NCI-H2171 (cell line): ENCODE measurements at places on chromosomes 12 and 14.
A peak's percentile ranks its signal among the peaks of the same experiment; 100 is the strongest.

GRCh38 chr12:118528625-118529024 is 152.3 kb downstream of the SUDS3 start:
- DNase-seq: no peak

GRCh38 chr12:62597253-62597652 is 130.6 kb downstream of the MON2 start:
- DNase-seq: no peak

- peak; percentile 93 for DNase-seq
These were observed 21.1 kb downstream of the PLEKHG3 start for GRCh38 chr14:64725261-64725815.

GRCh38 chr12:93578221-93578620 is 5.7 kb downstream of the SOCS2 start:
- no peak for DNase-seq

DNA sequence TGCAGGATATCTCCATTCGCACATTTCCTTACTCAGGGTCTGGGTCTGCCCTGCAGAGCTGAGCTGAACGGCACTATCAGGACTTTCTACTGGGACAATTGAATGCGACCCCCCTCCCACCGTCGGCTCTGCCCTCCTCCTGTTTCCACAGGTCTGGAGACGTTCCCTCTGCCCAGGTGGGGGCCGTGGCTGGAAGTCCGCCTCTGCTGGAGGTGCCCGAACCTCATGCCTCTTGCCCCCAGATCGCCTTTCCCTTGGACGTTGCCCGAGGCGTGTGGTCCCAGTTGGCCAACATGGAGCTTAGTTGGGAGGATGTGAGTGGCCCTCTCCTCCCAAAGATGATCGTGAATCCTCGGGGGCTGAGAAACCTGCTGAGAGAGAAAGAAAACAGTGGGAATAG is 21.2 kb upstream of the KLC1 start:
- DNase-seq: no peak

DNA sequence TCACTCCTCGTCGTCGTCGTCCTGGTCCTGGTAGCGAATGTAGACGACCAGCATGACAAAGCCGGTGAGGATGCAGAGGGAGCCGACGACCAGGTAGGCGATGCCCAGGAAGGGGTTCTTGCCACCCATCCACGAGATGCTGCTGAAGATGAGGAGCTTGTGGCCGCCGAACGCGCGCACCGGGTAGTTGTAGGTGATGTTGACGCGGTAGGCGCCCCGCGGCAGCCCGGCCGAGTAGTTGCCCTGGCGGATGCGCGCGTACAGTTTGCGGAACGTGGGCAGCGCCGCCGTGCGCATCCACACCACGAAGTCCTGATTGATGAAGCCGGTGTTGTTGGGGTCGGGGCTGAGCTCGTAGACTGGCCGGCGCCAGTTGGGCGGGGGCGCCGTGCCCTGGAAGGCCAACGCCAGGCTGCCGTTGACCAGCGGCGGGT is 1.0 kb downstream of the TMEM30B start:
- no peak for DNase-seq

- no peak for DNase-seq
These were observed 59.1 kb upstream of the MED13L start for GRCh38 chr12:116336542-116337065.

- DNase-seq: peak; percentile 95
These were observed 7.9 kb downstream of the METTL25 start for GRCh38 chr12:82366197-82366596.

- no peak for DNase-seq
These were observed 80.1 kb upstream of the OSBPL8 start for GRCh38 chr12:76639646-76640045.

- DNase-seq: no peak
These were observed 81.0 kb downstream of the ADGRD1 start for GRCh38 chr12:131034631-131035244.

- DNase-seq: no peak
These were observed 448.0 kb upstream of the FBXO33 start for GRCh38 chr14:39880106-39880695.

GRCh38 chr14:81464253-81465002 is 64.3 kb upstream of the STON2 start:
- DNase-seq: peak; percentile 44
